ENCODE measurements at places on chromosomes 2 and 18. TPM values are rescaled to one million over a fixed set of nuclear protein-coding genes. Genes with fewer than 3 reads are reported as not detected.
A peak's percentile ranks its signal among the peaks of the same experiment; 100 is the strongest.

DNA sequence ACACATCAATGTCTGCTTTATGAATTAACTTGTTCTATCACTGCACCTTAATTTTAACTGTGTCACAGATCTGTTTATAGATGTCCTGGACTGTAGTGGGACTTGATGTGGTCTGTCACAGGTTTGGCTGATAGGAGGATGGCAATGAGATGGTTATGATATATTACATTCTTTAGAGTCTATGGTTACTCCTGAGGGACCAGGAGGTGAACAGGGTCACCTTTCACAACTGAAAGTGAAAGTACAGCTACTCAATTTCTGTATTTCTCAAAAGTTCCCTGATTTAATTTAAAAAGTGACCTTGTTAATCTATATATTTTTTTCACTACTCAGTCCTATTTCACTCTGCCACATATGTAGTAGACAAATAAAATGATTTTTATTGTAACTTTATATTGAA is 1284.1 kb upstream of the GYPC start:
- H3K4me3 ChIP-seq: no peak overlapping the region
- H3K27me3 ChIP-seq: no peaks in the 10 kb centered on the region
- H3K36me3 ChIP-seq: no peaks in the 10 kb centered on the region
- no peaks in the 10 kb centered on the region for H3K4me1 ChIP-seq
- no peak overlapping the region for H3K27ac ChIP-seq

- no peaks in the 10 kb centered on the region for H3K4me1 ChIP-seq
- H3K27ac ChIP-seq: no peak overlapping the region
- DNase-seq: no peak
- no peaks in the 10 kb centered on the region for H3K27me3 ChIP-seq
- H3K36me3 ChIP-seq: no peaks in the 10 kb centered on the region
- H3K4me3 ChIP-seq: no peak overlapping the region
These were observed 92.7 kb upstream of the ASAP2 start for GRCh38 chr2:9113916-9114315.

GRCh38 chr2:23772684-23773083 is 154.2 kb downstream of the ATAD2B start:
- H3K4me3 ChIP-seq: no peak overlapping the region
- no peaks in the 10 kb centered on the region for H3K4me1 ChIP-seq
- peaks cover 91% of the 10 kb centered on the region for H3K36me3 ChIP-seq
- H3K27ac ChIP-seq: no peak overlapping the region
- no peaks in the 10 kb centered on the region for H3K27me3 ChIP-seq
- no peak for DNase-seq

DNA sequence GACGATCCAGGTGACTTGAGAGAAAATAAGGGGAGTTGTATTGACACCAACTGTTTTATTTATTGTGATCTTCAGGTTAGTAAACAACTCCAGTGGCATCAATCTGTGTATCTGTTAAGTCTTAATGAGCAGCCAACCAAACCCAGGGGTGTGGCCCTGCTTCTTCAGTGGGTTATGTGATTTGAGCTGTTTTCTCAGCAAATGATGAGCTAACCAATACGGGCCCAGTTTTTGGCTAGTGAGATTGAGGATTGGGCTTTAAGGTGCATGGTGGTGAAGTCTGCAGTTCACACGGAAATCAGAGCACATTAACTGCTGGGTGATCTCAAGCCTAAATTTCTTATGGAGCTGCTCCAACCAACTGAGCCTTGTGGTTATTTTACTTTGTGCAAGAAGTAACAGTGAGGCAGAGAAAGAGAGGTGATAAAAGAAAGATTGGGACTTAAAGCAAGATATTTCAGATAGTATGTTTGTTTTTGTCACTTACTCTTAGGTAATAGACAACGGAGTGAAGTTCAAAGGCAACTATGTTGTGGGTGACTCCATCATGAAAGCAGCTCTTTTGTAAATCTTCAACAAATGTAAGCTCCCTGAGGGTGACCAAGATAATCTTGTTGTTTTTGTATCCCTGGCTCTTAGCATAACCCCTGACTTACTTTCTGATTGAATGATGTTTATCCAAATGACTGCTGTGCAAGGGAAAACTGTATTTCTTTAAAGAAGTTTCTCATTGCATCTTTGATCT is 2.4 kb downstream of the MTCL1 start:
- no peak overlapping the region for H3K27ac ChIP-seq
- peaks cover 29% of the 10 kb centered on the region for H3K4me1 ChIP-seq
- H3K36me3 ChIP-seq: no peaks in the 10 kb centered on the region
- DNase-seq: no peak

- peaks cover 11% of the 10 kb centered on the region for H3K4me1 ChIP-seq
- no peak overlapping the region for H3K4me3 ChIP-seq
- no peaks in the 10 kb centered on the region for H3K27me3 ChIP-seq
- no peak for DNase-seq
- H3K27ac ChIP-seq: no peak overlapping the region
These were observed 106.0 kb upstream of the TAF1B start for GRCh38 chr2:9737053-9737875.

- H3K4me3 ChIP-seq: no peak overlapping the region
- H3K27ac ChIP-seq: no peak overlapping the region
- no peaks in the 10 kb centered on the region for H3K27me3 ChIP-seq
- no peak for DNase-seq
These were observed 97.8 kb downstream of the MYT1L start for GRCh38 chr2:2233171-2233826.

- H3K27me3 ChIP-seq: no peaks in the 10 kb centered on the region
- H3K4me3 ChIP-seq: no peak overlapping the region
- H3K4me1 ChIP-seq: no peaks in the 10 kb centered on the region
- peak; percentile 13 for DNase-seq
- no peak overlapping the region for H3K27ac ChIP-seq
These were observed 27.8 kb downstream of the CRACDL start for GRCh38 chr2:98907966-98908905.

DNA sequence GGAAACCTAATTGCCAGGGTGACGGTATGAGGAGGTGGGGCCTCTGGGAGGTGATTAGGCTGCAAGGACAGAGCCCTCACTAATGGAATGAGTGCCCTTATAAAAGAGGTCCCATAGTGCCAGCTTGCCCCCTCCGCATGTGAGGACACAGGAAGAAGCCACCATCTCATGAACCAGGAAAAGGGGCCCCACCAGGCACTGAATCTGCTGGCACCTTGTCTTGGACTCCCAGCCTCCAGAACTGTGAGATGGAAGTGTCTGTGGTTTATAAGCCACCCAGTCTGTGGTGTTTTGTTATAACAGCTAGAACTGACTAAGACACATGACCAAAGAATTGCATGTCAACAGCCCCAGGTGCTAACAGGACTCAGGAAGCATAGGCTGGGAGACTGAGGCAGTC is 214.3 kb downstream of the MGAT5 start:
- no peak overlapping the region for H3K4me3 ChIP-seq
- no peak overlapping the region for H3K27ac ChIP-seq
- no peaks in the 10 kb centered on the region for H3K27me3 ChIP-seq

- DNase-seq: no peak
- no peaks in the 10 kb centered on the region for H3K36me3 ChIP-seq
- no peak overlapping the region for H3K4me3 ChIP-seq
- peak overlapping the region; percentile 71 for H3K27ac ChIP-seq
These were observed 11.1 kb downstream of the CHRNA1 start for GRCh38 chr2:174753038-174753633.

- no peaks in the 10 kb centered on the region for H3K36me3 ChIP-seq
- no peak for DNase-seq
- H3K4me1 ChIP-seq: no peaks in the 10 kb centered on the region
- H3K27ac ChIP-seq: no peak overlapping the region
- H3K4me3 ChIP-seq: no peak overlapping the region
These were observed 21.3 kb upstream of the ARL5A start for GRCh38 chr2:151849413-151850010.

GRCh38 chr2:54042341-54042740 is 71.5 kb upstream of the PSME4 start:
- no peak overlapping the region for H3K4me3 ChIP-seq
- no peaks in the 10 kb centered on the region for H3K4me1 ChIP-seq
- no peak overlapping the region for H3K27ac ChIP-seq
- no peaks in the 10 kb centered on the region for H3K36me3 ChIP-seq
- no peak for DNase-seq
- no peaks in the 10 kb centered on the region for H3K27me3 ChIP-seq

GRCh38 chr2:230578106-230578505 is 134.5 kb upstream of the CAB39 start:
- no peaks in the 10 kb centered on the region for H3K36me3 ChIP-seq
- H3K4me1 ChIP-seq: no peaks in the 10 kb centered on the region
- H3K27ac ChIP-seq: no peak overlapping the region
- no peak for DNase-seq

DNA sequence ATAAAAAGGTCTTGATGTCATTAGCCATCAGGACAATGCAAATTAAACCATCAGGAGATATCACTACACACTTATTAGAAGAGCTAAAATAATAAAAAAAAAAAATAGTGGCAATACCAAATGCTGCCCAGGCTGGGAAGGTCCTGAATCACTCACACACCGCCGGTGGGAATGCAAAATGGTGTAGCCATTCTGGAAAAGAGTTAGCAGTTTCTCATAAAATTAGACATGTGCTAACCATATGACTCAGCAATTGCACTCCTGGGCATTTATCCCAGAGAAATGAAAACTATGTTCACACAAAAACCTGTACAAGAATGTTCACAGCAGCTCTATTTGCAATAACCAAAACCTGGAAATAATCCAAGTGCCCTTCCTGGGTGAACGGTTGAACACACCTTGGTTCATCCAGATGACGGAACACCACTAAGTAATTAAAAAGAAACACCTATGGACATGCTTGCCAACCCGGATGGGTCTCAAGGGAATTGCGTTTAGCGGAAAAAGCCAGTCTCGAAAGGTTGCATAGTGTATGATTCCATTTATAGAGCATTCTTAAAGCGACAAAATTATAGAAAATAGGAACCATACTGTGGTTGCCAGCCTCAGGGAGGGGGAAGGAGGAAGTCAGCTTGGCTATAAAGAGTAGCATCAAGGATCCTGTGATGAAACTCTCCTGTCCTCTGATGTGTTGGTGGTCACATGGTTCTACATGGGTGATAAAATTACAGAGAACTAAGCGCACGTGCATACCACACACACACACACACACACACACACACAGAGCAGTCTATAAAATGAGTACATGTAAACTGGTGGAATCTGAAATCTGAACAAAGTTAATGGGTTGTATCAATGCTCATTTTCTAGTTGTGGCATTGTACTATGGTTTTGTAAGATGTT is 4.6 kb downstream of the MBP start:
- DNase-seq: no peak
- H3K4me3 ChIP-seq: no peak overlapping the region
- H3K27ac ChIP-seq: no peak overlapping the region

- H3K4me1 ChIP-seq: peaks cover 66% of the 10 kb centered on the region
These were observed 638 bp downstream of the RPS7 start for GRCh38 chr2:3575534-3576262.

CHRNG gene
- total RNA-seq: not detected

MAB21L4 gene
- not detected for total RNA-seq

- H3K36me3 ChIP-seq: no peaks in the 10 kb centered on the region
- no peaks in the 10 kb centered on the region for H3K27me3 ChIP-seq
- H3K4me3 ChIP-seq: no peak overlapping the region
- no peak for DNase-seq
These were observed 77.8 kb upstream of the GPC1 start for GRCh38 chr2:240357641-240358012.

MGAT4A gene
- total RNA-seq: 44.6 TPM

- no peaks in the 10 kb centered on the region for H3K4me1 ChIP-seq
- H3K36me3 ChIP-seq: no peaks in the 10 kb centered on the region
- H3K27ac ChIP-seq: no peak overlapping the region
- no peak for DNase-seq
- peaks cover 15% of the 10 kb centered on the region for H3K27me3 ChIP-seq
These were observed 36.2 kb downstream of the KIAA2012 start for GRCh38 chr2:202109139-202109736.

DNA sequence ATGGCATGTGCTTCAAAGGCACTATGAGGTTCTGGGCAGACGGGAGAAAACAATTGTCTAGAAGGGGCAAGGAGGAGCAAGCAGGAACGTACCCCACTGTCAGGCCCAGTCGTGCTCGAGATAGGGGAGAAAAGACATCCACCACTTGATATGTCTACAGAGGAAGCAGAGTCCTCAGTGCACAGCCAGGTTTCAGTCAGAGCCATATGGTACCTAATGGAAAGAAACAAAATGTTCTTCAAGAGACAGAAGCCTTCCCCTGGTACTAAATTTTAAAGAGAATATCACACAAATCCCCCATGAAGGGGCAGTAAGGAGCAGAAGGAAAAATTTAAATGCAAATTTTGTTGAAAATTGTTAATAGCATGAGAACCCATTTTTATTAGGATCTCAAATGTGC is 21.9 kb downstream of the THUMPD2 start:
- no peaks in the 10 kb centered on the region for H3K27me3 ChIP-seq
- no peaks in the 10 kb centered on the region for H3K4me1 ChIP-seq
- no peak overlapping the region for H3K27ac ChIP-seq
- DNase-seq: no peak
- H3K36me3 ChIP-seq: peaks cover 45% of the 10 kb centered on the region
- H3K4me3 ChIP-seq: no peak overlapping the region

- no peaks in the 10 kb centered on the region for H3K27me3 ChIP-seq
- no peak overlapping the region for H3K27ac ChIP-seq
- no peak for DNase-seq
- H3K36me3 ChIP-seq: no peaks in the 10 kb centered on the region
- H3K4me3 ChIP-seq: no peak overlapping the region
These were observed 29.6 kb upstream of the SNTG2 start for GRCh38 chr2:920999-921398.

DNA sequence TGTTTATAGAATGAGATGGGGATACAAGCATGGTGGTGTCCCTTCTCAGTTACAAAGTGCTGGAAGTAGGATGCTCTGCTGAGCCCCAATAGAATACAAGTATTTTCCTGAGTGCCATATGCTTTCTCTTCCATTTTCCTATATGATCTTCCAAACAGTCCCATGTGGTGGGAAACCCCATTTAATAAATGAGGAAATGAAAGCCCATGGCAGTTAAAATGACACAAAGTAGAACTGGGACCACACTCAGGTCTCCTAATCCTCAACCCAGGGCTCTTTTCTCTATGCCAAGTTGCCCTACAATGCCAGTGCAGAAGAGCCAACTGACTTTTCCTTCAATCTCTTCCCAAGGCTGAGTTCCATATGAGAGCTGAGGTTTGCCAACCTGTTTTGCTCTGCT is 210.2 kb upstream of the FBXO11 start:
- no peak for DNase-seq
- no peak overlapping the region for H3K4me3 ChIP-seq
- peaks cover 4% of the 10 kb centered on the region for H3K4me1 ChIP-seq
- no peaks in the 10 kb centered on the region for H3K36me3 ChIP-seq

GRCh38 chr2:85062565-85062964 is 70.6 kb upstream of the TCF7L1 start:
- H3K27me3 ChIP-seq: peaks cover 5% of the 10 kb centered on the region
- peaks cover 4% of the 10 kb centered on the region for H3K4me1 ChIP-seq
- no peak overlapping the region for H3K4me3 ChIP-seq
- H3K36me3 ChIP-seq: no peaks in the 10 kb centered on the region
- DNase-seq: no peak
